ENCODE measurements at places on chromosomes 1 and 21.

GRCh38 chr1:218553197-218553596 is 208.1 kb downstream of the TGFB2 start:
- no peak for DNase-seq

GRCh38 chr1:32801096-32801715 is 16.0 kb downstream of the YARS1 start:
- no peak for DNase-seq

DNA sequence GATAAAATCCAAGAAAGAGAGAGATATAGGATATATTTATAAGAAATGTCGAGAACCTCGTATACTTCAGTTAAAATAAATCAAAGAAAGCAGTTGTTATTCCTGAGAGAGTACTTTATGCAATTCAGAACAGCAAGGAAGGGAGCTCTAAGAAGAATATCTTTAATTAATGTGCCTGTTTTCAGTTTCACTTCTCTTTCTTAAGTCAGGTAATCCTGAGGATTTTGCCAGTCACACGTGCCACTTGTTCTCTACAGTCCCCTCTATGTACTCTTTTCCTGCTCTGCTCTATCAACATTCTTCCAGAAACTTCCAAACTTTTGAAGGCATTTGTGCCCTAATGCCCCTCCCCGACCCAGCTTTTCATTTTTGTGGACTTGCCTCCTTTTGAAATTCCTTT is 211.9 kb downstream of the AKT3 start:
- no peak for DNase-seq

GRCh38 chr1:216330262-216330661 is 93.0 kb downstream of the USH2A start:
- no peak for DNase-seq

GRCh38 chr1:237527761-237528160 is 363.0 kb downstream of the ZP4 start:
- no peak for DNase-seq

GRCh38 chr21:38965910-38966504 is 160.3 kb downstream of the ETS2 start:
- DNase-seq = no peak

- DNase-seq = no peak
Measured at GRCh38 chr1:45622524-45623394, 1.1 kb downstream of the CCDC17 start.

DNA sequence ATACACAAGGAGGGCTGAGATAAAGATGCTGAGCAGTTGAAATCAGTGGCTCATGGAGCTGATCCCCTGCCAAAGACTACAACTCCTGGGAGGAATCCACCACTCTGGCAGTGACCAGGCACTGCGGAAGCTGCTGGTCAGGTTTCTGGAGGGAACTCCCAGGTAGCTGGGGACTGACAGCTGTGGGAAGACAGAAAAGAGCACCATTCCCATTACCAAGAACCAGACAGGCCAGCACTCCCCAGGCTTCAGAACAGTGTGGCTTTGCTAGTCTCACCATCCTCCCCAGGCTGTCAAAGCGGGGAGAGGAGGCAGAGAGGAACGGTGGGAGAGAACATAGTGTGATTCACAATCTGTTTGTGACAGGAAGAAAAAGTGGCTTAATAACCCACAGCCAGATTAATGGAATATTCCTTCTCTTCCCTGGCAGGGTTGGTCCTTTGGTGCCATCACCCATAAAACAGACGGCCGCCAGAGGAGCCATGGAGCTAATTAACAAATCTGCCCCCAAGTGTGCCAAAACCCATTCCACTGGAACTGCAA is 92.1 kb downstream of the MAB21L3 start:
- no peak for DNase-seq

- no peak for DNase-seq
Measured at GRCh38 chr1:119917304-119918055, 21.2 kb upstream of the ADAM30 start.

- no peak for DNase-seq
Measured at GRCh38 chr21:41751611-41752011, 15.2 kb downstream of the RIPK4 start.

DNA sequence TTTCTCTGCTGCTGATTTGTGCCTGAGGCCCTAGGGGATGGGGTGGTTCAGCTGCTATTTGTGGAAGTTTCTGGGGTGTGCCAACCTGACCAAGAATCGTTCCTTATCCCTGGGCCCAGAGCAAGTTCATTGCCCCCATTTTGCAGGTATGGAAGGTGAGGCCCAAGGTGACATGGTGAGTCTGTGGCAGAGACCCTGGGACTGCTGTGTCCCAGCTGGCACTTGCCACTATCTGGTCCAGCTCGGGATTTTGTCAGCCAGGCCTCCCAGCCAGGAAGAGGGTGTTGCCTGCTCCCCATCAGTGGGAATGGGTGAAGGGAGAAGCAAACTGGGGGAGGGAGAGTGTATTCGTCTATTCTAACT is 18.9 kb upstream of the LRP8 start:
- no peak for DNase-seq

DNA sequence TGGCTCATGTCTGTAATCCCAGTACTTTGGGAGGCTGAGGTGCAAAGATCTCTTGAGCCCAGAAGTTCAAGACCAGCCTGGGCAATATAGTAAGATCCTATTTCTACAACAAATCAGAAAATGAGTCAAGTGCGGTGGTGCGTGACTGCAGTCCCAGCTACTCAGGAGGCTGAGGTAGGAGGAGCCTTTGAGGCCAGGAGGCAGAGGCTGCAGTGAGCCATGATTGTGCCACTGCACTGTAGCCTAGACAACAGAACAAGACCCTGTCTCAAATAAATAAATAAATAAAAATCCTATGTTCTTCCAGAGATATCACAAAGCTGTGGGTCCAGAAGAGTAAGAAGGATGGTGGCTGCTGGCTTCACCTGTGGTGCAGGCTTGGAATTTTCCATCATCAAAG is 22.1 kb downstream of the CDA start:
- no peak for DNase-seq

- no peak for DNase-seq
Measured at GRCh38 chr1:21670059-21670881, 1.1 kb upstream of the RAP1GAP start.

DNA sequence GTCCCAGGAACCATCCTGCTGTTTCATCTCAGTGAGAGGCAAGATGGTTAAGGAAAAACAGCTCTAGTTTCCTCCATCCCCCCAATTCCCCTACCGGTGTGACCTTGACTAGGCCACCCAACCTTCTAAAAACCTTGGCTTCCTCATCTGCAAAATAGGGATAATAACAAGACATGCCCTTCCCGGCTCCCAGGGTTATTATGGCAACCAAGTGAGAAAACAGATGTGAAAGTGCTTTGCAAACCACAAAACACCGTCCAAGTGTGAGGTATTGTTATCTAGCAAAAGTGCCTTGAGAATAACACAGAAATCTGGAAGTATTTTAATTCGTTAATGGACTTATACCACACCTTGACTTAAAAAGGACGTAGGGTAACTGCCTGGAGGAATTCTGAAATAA is 62.7 kb downstream of the ITPKB start:
- DNase-seq = no peak

Measured in D721Med (cell line).